ENCODE measurements at places on chromosomes 1 and 21. TPM values are rescaled to one million over a fixed set of nuclear protein-coding genes. Genes with fewer than 3 reads are reported as not detected.

DNA sequence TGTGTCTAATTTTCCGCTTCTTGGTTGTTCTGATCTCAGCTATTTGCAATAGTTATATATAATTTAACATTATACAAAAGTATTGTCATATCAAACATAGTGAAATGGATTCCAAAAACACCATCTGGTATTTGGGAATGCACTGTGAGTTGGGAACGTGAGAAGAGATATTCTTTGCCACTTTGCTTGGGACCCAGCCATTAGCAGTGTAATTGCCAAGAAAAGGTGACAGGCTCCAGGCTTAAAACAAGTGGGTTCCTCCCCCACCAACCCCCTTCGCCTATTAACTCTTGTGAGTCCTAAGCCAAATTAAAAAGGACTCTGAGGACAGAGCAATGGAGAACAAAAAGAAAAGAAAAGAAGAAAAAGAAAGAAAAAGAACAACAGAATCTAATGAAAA, 186.7 kb upstream of the NFIA start:
- no peak for DNase-seq

GRCh38 chr1:96411006-96411405, 310.6 kb upstream of the PTBP2 start:
- no peak for DNase-seq

CTSK gene
- 2.7 TPM for total RNA-seq

DNA sequence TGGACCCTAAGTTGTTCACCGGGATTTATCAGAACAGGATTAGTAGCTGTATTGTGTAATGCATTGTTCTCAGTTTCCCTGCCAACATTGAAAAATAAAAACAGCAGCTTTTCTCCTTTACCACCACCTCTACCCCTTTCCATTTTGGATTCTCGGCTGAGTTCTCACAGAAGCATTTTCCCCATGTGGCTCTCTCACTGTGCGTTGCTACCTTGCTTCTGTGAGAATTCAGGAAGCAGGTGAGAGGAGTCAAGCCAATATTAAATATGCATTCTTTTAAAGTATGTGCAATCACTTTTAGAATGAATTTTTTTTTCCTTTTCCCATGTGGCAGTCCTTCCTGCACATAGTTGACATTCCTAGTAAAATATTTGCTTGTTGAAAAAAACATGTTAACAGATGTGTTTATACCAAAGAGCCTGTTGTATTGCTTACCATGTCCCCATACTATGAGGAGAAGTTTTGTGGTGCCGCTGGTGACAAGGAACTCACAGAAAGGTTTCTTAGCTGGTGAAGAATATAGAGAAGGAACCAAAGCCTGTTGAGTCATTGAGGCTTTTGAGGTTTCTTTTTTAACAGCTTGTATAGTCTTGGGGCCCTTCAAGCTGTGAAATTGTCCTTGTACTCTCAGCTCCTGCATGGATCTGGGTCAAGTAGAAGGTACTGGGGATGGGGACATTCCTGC, 3.9 kb upstream of the OLFML3 start:
- no peak for DNase-seq

GRCh38 chr1:96365596-96366390, 355.8 kb upstream of the PTBP2 start:
- DNase-seq, result no peak

- peak; percentile 75 for DNase-seq
Observed at GRCh38 chr1:10507111-10507879, 32.5 kb downstream of the PEX14 start.

ARTN gene
- not detected for total RNA-seq

- DNase-seq, result peak; percentile 69
Observed at GRCh38 chr1:206544562-206545257, 37.4 kb downstream of the RASSF5 start.

DNA sequence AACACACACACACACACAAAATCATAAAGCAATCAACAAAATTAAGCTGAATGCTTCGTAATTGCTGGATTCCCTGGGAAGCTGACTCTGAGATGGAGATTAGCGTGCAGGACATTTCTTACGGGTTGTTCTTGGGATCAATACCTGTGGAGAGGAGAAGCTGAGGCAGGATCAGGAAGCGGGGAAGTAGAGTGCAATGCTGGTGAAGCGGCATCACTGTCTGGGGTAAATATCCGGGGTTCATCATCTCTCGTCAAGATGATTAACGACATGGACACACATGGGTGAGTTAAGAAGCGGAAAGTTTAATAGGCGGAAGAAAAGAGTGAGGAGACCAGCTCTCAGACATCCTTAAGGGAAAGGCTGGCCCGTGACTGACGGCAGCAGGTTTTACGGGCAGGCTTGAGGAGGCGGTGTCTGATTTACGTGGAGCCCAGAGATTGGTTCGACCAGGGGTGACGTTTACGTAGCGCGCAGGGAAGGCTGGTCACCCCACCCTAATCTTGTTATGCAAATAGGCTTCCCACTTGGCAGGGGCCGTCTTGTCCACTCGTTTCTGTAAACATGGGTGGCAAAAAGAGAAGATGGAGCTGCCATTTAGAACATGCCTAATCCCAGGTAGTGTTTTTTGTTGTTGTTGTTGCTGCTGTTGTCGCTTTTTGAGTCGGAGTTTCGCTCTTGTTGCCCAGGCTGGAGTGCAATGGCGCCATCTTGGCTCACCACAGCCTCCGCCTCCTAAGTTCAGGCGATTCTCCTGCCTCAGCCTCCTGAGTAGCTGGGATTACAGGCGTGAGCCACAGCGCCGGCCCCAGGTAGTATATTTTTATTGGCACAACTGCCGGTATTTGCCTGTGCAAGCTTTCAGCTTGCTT, 135.6 kb upstream of the KCNJ15 start:
- no peak for DNase-seq

DNA sequence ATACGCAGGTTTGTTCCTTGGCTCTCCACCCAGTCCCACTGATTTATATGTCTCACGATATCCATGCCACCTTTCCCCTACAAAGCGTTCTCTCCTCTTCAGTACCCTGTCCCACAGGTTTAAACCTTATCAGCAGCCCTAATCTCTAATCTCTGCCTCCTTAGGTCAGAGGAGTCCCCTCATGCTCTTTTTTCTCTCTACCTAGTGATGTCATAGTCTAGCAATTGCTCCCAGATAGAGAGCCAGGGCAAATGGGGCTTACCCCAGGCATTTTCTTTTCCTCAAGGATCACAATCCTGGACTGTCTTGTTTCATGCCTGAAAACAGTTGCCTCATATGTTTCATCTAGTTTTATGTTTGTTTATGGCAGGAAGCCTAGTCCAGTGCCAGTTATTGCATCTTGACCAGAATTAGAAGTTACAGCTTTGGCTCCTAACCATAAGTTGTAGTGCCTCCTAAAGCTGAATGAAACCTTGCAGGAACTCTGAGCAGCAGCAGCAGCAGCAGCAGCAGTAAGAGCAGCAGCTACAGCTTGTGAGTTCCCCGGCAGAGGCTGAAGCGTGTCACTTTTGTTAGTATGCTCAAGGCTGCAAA, 26.7 kb upstream of the TP53BP2 start:
- no peak for DNase-seq

GRCh38 chr1:233689748-233690254, 75.9 kb downstream of the KCNK1 start:
- DNase-seq, result no peak

DNA sequence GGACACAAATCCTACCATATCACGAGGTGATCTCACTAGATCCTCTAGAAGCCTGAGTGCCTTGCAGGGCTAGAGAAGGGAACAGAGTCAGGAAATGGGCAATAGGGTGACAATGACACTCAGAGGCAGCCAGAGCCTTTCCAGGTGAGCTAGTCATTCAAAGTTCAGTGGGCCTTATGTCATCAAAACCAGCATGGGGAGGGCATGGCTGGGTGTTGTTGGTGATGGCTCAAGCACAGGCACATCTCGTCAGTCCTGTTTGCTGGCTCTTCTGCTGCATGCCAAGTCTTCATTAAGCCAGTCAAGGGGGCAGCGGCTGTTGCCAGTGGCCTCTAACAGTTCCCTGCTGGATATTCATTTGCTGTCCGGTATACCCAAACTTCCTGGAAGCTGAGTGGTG, 99.6 kb upstream of the USP24 start:
- DNase-seq, result no peak

FCRL5 gene
- total RNA-seq, result 0.40 TPM

NMNAT2 gene
- total RNA-seq, result 0.06 TPM

DNA sequence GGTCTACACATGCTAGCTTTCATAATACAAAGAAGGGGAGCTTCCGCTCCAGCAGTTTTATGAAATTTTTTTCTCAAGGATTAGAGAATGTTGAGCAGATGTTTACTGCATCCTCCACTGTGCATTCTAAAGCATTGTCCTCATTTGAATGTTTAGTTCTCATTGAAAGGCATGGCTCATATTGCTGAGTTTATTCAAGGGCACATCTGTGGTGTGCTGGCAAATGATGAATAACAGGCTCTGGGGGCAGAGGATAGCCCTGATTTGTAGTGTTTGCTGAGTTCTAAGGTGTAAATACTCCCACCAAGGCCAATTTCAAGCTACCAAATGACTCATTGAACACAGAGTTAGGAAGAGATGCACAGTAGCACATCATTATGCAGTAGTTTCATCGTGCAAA, 303.2 kb upstream of the FAM78B start:
- DNase-seq, result no peak

CD1D gene
- 8.9 TPM for total RNA-seq

- DNase-seq, result no peak
Observed at GRCh38 chr1:24256687-24257086, 62.5 kb upstream of the GRHL3 start.

RBP7 gene
- 3.0 TPM for total RNA-seq

GRCh38 chr1:204286831-204287421, 72.8 kb downstream of the PLEKHA6 start:
- DNase-seq, result peak; percentile 81

PPFIA4 gene
- 0.18 TPM for total RNA-seq

- peak; percentile 84 for DNase-seq
Observed at GRCh38 chr21:42010507-42011495, 641 bp upstream of the ZBTB21 start.

DNA sequence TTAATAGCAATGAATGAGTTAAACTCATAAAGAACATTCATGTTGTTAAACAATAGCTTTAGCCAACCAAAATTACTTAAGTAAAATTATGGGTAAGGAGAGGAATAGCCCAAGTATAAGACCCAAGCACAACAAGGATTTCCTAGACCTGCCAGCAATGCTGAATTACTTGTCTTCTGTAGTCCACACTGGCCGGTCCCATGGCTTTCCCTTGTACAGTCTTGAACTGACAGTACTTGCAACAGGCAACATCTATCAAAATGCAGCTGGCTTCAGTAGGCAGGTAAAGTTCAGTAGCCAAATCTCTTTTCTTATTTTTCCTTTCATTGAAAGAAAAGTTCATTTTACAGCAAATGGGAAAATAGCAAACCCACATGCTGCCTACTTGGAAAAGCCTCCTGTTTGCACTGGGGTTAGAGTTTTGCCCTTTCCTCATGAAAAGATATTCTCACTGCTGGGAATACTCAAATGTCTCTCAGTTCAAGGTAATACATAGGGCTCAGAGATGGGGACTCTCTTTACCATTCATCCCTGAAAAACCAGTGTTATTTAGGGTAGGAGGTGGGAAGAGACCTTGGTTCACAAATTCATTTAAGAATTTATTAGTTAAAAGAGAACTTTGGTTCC, 222.8 kb downstream of the TTLL7 start:
- DNase-seq, result no peak

SPRR2A gene
- total RNA-seq, result 0.40 TPM

- no peak for DNase-seq
Observed at GRCh38 chr1:223852337-223852736, 6.6 kb upstream of the TP53BP2 start.

- no peak for DNase-seq
Observed at GRCh38 chr1:231431665-231432415, 9.8 kb upstream of the EGLN1 start.

RBBP4 gene
- 60.3 TPM for total RNA-seq

RGS18 gene
- total RNA-seq, result 2.1 TPM

C1orf53 gene
- 8.9 TPM for total RNA-seq

- DNase-seq, result no peak
Observed at GRCh38 chr1:248404024-248404423, 1.2 kb downstream of the OR2T1 start.

- DNase-seq, result no peak
Observed at GRCh38 chr1:203422656-203423055, 53.0 kb upstream of the PRELP start.

- no peak for DNase-seq
Observed at GRCh38 chr1:38041936-38042834, 4.4 kb downstream of the POU3F1 start.

DNA sequence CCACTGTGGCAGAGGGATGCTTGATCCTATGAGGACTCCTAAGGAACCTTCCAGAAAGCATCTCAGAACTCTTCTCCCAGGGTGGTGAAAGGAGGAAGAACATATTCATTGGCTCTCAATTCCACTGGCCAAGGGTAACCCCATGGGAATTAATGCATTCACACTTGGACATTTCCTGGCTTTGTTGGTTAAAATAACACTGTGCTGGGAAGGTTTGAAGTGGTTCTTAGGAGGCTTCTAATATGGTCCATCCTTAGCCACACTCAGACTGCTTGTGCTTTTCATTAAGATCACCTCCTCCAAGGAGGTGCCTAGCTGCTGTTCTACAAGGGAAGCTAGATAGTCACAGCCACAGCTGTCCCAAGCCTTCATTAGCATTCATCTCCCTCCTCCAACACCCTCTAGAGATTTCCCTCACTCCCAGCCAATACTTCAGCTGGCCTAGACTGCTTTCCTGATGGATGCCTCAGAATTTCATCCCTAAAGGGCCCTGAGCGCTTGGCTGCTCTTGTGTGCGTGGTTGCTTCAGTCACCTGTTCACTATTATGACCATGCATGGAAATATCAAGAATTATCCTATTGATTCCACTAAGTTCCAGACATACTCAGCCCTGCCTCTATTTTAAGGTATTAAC, 544.4 kb downstream of the PLPP3 start:
- no peak for DNase-seq

DNA sequence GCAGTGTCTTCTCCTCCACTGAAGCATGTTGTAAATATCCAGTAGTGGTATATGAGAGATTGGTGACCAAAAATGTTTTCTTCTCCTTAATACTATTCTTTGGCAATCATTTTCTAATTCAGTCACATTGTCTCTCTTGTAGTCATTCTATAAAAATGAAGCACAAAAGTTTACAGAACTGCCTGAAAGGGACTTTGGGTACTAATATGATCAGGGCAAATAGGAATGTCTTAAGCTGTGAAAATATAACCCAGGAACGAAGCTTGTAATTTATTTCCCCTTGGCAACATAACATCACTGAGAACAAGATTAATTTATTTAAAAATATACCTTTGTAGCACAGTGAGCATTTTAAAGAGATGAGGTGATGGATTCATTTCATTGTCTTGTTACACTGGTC, 4.9 kb downstream of the B3GALT2 start:
- no peak for DNase-seq

- DNase-seq, result peak; percentile 18
Observed at GRCh38 chr1:41539418-41539805, 54.9 kb upstream of the EDN2 start.

DNA sequence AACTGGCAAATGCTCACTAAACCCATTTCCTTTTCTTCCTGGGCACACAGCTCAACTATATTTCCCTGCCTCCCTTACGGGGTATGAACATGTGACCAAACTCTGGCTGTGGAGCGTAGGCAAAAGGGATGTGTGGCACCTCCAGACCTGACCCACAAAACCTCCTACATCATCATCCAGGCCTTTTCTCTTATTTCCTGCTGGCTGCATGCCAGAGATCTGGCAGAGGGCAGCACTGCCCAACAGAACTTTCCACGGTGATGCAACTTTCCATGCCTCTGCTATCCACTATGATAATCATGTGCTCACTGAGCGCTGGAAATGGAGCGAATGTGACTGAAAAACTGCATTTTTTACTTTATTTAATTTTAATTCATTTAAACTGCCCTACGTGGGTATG, 99.6 kb upstream of the CACNA1E start:
- DNase-seq, result no peak

GRCh38 chr1:40059338-40059959, 18.9 kb downstream of the CAP1 start:
- DNase-seq, result no peak

PLA2G2C gene
- not detected for total RNA-seq

Measured in right lobe of liver (tissue), 6 donors.